ENCODE measurements at places on chromosomes 11 and 22.

DNA sequence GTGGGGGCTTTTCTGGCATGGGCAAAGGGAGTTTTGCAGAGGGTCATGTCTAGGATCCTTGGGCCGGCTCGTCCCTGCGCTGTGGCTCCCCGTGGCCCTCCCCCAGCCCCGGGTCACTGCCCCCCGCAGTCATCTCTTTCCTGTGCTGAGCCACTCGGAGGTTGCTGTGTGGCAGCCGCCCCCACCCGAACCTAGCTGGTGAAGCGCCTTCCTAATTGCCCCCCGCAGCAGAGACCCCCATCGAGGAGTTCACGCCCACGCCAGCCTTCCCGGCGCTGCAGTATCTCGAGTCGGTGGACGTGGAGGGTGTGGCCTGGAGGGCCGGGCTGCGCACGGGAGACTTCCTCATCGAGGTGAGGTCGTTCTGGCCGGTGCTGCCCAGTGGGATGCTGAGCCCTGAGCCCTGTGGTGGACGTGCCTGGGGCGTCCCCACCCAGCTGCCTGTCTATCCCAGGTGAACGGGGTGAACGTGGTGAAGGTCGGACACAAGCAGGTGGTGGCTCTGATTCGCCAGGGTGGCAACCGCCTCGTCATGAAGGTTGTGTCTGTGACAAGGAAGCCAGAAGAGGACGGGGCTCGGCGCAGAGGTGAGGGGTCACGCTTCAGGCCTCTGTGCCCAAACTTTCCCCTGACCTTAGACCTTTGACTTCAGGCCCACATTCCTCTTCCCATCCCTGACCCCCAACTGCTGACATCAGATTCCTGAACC, 32.0 kb downstream of the SHANK3 start:
- no peak for DNase-seq

GRCh38 chr11:64627371-64627770, 36.4 kb downstream of the SLC22A12 start:
- DNase-seq, result no peak

DNA sequence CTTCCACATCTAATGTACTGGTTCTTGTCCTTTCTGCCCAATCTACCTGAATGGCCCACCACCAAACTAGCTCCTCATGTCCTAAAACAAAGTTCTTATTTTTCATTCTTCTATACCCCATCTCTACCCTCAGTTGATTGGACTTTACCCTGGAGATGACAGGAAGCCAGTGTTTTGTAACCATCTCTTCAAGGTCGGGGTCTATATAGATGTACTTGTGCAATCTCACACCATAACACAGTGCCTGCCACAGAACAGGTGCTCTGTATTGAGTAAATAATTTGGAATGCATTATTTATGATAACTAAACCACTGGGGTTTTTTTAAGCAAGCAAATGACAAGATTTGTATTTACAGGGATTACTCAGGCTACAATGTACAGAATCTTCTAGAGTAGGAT, 76.7 kb upstream of the FAM181B start:
- DNase-seq, result no peak

DNA sequence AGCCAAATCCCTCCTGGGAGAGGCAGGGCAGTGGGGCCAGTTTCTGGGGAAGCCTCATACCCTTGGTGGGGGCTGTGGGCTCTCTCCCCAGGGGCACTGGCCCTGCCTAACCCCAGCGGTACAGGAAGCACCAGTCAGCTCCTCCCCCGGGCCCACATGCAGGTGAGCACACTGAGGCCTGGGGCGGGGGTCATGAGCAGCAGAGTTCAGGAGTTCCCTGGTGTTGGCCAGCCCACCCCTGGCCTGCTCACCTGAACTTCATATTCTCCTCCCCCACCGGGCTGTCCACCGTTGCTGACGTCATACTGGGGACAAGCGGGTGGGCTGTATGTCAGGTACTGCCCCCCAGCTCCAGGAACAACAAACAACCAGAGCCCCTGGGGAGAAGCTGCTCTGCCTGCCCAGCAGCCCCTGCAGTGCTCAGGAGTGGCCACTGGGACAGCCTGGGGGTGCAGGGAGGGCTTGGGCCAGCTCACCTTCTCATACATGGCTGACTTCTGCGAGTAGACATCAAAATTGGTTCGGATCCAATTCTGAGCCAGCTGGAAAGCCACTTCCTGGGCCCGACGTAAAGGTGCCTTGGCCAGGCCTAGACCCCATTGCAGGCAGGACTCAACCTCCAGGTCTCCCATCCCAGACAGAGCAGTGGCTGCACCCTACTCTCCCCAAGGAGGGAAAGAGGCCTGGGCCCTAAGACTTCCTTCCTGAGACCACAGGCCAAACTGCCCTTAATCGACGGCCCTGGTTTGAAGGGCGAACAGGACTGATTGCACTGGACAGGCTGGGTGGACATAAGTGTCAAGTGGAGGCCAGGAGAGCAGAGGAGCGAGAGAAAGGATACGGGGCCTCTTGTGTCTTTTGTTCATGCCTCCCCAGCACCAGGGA, 20.8 kb downstream of the TREH start:
- no peak for DNase-seq

GRCh38 chr11:57763568-57763967, 2.0 kb downstream of the CTNND1 start:
- no peak for DNase-seq

- DNase-seq, result no peak
Measured at GRCh38 chr11:94417386-94417987, 16.3 kb upstream of the GPR83 start.

DNA sequence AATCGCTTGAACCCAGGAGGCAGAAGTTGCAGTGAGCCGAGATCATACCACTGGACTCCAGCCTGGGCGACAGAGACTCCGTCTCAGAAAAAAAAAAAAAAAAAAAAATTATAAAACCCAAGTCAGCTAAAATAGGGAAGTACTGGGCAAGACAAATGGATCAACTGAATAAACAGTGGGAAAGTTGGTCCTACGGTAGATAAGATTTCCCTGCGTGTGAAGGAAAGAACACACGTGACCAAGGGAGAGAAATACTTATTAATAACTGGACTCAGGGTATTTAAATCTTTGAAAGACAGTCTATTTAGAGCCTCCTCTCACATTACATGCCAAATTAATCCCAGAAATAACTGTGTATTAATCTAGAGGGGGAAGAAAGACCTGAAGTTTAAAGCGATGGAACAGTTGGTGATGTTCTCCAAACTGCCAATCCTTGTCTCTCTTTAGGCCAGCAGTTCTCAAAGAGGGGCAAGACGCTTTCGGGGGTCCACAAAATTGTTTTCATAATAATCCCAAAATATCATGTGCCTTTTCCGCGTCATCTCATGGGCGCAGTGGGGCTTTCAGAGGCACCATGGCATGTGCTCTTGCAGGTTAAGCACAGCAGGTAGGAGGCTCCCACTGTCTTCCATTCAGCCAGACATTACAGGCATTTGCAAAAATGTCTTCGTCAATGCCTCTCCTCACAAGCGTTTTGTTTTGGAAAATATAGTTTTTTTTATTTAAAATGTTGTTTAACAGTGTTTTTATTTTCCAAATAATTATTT, 6.6 kb downstream of the RTL6 start:
- no peak for DNase-seq

GRCh38 chr22:36757668-36758211, 18.2 kb downstream of the IFT27 start:
- no peak for DNase-seq

DNA sequence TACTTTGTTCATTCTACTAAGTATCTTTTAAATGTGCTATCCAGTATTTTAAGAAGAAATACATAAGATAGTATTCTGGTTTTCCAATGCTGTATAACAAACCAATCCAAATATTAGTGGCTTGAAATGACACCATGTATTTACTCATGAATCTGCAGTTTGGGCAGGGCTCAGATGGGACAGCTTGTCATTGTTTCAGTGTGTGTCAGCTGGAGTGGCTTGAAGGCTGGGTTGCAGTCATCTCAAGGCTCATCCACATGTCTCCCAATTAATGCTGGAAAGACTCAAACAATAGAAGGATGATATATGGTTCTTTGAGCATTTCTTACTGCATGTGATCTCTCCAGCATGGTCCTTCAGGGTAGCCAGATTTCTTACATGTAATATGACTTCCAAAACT, 146.2 kb downstream of the ARHGAP42 start:
- no peak for DNase-seq

DNA sequence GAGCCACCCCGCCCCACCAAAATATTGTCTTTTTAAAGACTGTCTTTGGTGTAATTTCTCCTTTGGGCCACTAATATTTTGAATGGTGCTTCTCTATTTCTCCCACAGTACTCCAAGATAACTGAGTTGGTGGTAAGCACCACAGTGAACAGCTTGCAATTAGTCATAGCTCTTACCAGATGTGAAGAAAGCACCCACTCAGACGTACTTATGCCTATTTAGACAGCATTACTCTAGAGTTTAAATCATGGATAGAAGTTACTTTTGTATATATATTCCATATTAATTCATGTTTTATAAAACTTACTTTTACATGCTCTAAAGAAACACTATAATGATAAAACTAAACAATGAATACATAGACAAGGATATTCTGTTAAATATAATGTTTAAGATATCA, 12.7 kb downstream of the ANO3 start:
- DNase-seq, result no peak

- no peak for DNase-seq
Measured at GRCh38 chr22:27800250-27801201, 1.0 kb downstream of the MN1 start.

DNA sequence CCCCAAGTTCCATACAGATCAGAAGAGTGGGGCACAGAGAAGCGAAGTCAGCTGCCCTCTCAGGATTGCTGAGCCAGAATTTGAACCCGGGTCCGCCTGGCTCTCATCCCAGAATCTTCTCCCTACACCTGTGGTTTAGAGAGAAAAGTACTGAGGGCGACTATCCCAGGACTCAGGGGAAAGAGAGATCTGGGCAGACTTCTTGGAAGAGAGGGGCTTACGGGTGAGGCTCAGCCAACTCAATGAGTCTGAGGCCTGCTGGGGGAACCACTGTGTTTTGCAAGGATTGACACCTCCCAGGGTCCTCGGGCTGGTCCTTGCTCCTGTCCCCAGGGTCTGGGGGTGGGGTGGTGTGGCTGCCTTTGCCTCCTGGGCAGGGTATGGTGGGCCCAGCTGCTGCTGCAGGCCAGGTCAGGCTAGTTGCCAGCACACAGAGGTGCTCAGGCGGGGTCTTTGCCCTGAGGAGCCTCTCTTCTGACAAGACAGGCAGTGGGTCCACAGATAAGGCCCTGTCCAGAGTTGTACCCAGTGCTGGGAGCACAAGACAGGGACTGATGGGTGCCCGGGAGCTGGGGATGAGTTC, 1.2 kb downstream of the CAPN5 start:
- no peak for DNase-seq

DNA sequence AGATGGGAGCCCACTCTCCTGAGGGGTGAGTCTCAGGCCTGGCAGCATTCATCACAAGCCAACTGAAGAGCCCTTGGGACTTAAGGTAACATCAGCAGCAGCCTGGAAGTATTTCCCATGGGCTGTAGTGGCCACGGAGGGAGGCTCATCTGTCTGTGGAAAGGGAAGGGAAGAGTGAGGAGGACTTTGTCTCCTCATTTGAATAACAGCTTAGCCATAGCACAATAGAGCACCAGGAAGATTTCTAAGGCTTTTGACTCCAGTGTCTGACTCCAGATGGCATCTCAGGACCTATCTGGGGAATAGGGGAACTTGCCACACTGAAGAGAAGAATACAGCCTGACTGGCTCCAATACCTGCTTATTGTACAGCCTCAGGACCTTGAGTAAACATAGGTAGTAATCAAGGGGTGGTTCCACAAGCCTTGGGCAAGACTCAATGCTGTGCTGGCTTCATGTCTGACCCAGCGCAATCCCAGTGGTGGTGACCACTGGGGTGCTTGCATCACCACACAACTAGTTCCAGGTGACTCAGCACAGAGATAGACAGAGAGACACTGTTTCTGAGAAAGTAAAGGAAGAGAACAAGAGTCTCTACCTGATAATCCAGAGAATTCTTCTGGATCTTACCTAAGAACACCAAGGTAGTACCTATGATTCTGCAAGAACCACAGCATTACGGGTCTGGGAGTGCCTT, 510.5 kb upstream of the CCDC179 start:
- DNase-seq, result no peak

DNA sequence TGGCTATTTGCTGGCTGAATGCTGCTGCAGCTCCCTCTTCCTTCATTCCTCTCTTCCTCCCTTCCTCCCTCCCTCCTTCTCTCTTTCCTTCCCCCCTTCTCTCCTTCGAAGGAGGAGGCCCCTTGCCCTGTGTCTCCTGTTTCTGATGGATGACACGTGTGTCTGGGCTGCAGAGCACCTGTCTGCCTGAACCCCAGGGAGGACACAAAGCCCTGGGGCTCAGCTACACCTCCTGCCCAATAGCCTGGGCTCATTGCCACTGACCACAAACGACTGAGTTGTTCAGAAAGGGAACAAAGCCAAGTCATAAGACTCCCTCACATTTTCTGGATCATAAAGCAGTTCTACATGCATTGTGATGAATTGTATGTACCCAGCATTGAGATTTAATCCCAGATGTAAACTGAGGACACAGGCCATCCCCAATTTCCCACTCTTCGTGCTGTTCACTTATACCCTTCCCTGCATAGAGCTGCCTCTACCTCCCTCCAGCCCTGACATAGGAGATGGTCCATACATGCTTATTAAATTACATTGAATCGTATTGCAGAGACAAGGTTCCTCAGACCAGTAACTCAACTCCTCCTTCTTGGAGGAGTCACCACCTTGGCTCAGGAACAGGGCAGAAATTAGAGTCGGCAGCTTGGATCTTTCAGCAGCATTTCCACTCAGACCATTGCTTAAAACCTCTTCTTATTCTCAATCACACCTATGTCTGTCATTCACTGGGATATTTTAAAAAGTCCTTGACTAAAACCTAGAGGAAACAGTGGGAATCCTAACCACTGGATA, 1.2 kb downstream of the CSRP3 start:
- peak; percentile 14 for DNase-seq

GRCh38 chr22:44159811-44160210, 20.9 kb upstream of the PARVG start:
- no peak for DNase-seq

- DNase-seq, result peak; percentile 55
Measured at GRCh38 chr11:95499516-95500135, 268.6 kb upstream of the SESN3 start.

DNA sequence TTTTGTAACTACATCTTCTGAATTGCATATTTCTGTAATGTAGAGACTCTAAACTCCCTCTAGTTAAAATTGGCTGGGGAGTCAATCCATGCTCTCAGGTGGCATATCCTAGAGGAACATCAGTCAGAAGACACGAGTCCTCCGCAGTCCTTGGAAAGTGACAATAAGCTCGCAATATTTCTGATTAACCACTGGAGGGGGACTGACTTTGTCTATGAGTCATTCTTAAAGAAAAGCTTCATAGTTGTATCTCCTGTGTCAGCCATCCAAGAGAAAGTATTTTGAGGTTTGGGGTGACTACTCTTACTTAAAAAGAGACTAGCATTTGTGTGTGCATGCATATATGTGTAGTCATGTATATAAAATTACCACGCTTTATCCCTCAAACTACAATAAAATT, 60.2 kb downstream of the SLN start:
- DNase-seq, result no peak
